Cardiac muscle cell (in vitro differentiated cells and primary cell): ENCODE measurements at places on chromosomes 7 and 10. TPM values are rescaled to one million over a fixed set of nuclear protein-coding genes. Genes with fewer than 3 reads are reported as not detected.

CCDC136 gene
- 12.6 and 26.4 TPM in 2 replicates for total RNA-seq

DNA sequence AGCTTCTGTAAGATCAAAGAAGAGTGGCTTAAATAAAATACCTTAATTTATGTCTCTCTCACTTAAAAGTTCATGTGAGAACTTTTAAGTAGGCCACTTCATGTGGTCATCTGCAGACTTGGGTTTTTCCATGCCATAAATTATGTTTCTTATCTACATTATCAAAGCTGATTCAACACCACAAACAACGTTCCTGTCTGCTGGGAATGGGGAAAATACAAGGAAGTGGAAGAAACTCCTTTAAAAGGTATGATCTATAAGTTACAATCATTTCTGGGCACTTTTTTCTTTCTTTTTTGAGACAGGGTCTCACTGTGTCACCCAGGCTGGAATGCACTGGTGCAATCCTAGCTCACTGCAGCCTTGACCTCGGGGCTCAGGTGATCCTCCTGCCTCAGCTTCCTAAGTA is 16.9 kb upstream of the OTUD1 start:
- H3K27ac ChIP-seq, result no peak overlapping the region
- no peaks in the 10 kb centered on the region for H3K4me1 ChIP-seq
- H3K4me3 ChIP-seq, result no peak overlapping the region
- no peaks in the 10 kb centered on the region for H3K36me3 ChIP-seq
- H3K27me3 ChIP-seq, result no peaks in the 10 kb centered on the region
- no peak for DNase-seq

- H3K27me3 ChIP-seq, result no peaks in the 10 kb centered on the region
- H3K27ac ChIP-seq, result no peak overlapping the region
- no peaks in the 10 kb centered on the region for H3K4me1 ChIP-seq
- peak overlapping the region; percentile 4 for H3K4me3 ChIP-seq
Observed at GRCh38 chr10:121608469-121609190, 10.4 kb upstream of the FGFR2 start.

AKR1B15 gene
- total RNA-seq, result 0.21 and 1.6 TPM in 2 replicates

GRCh38 chr10:62597226-62597625 is 207.3 kb upstream of the ADO start:
- no peak overlapping the region for H3K4me3 ChIP-seq
- H3K27ac ChIP-seq, result no peak overlapping the region
- no peaks in the 10 kb centered on the region for H3K4me1 ChIP-seq
- H3K36me3 ChIP-seq, result no peaks in the 10 kb centered on the region
- no peaks in the 10 kb centered on the region for H3K27me3 ChIP-seq

- no peaks in the 10 kb centered on the region for H3K36me3 ChIP-seq
- no peak for DNase-seq
- H3K27ac ChIP-seq, result no peak overlapping the region
Observed at GRCh38 chr10:73989594-73990150, 8.2 kb upstream of the VCL start.

ABHD11 gene
- total RNA-seq, result 30.9 and 48.9 TPM in 2 replicates

ACSL5 gene
- not detected in 2 replicates for total RNA-seq

- H3K36me3 ChIP-seq, result no peaks in the 10 kb centered on the region
- H3K4me1 ChIP-seq, result peaks cover 13% of the 10 kb centered on the region
- H3K27ac ChIP-seq, result peak overlapping the region; percentile 73
- H3K27me3 ChIP-seq, result no peaks in the 10 kb centered on the region
- H3K4me3 ChIP-seq, result no peak overlapping the region
Observed at GRCh38 chr7:2180081-2180480, 52.7 kb downstream of the MAD1L1 start.

- H3K4me3 ChIP-seq, result no peak overlapping the region
- H3K36me3 ChIP-seq, result no peaks in the 10 kb centered on the region
- peaks cover 19% of the 10 kb centered on the region for H3K4me1 ChIP-seq
- H3K27ac ChIP-seq, result no peak overlapping the region
Observed at GRCh38 chr7:92629779-92630178, 39.6 kb upstream of the FAM133B start.

DNA sequence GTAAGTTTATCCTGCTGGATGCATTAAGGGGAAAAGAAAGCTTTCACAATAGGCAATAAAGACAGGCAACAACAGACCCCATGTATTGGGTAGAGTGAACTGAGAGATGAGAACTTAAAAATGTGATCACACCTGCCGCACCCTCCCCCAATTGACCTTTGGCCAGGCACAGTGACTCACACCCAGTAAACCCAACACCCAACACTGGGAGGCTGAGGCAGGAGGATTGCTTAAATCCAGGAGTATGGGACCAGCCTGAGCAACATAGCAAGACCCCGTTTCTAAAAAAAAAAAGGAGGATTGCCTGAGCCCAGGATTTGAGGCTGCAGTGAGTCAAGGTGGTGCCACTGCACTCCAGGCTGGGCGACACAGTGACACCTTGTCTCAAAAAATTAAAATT is 86.9 kb downstream of the MPP7 start:
- no peaks in the 10 kb centered on the region for H3K27me3 ChIP-seq
- no peak overlapping the region for H3K4me3 ChIP-seq
- peaks cover 3% of the 10 kb centered on the region for H3K4me1 ChIP-seq
- no peaks in the 10 kb centered on the region for H3K36me3 ChIP-seq

GRCh38 chr10:77707570-77707969 is 70.0 kb upstream of the KCNMA1 start:
- H3K4me3 ChIP-seq, result no peak overlapping the region
- peaks cover 14% of the 10 kb centered on the region for H3K27me3 ChIP-seq
- H3K4me1 ChIP-seq, result no peaks in the 10 kb centered on the region
- no peaks in the 10 kb centered on the region for H3K36me3 ChIP-seq

GRCh38 chr7:2818121-2818520 is 26.0 kb downstream of the GNA12 start:
- H3K27me3 ChIP-seq, result no peaks in the 10 kb centered on the region
- no peak overlapping the region for H3K27ac ChIP-seq
- H3K4me1 ChIP-seq, result peaks cover 36% of the 10 kb centered on the region
- H3K36me3 ChIP-seq, result no peaks in the 10 kb centered on the region
- no peak for DNase-seq

GRCh38 chr10:123665491-123666286 is 466 bp upstream of the GPR26 start:
- H3K27me3 ChIP-seq, result peaks cover 78% of the 10 kb centered on the region
- H3K27ac ChIP-seq, result no peak overlapping the region
- no peak for DNase-seq
- no peak overlapping the region for H3K4me3 ChIP-seq

DNA sequence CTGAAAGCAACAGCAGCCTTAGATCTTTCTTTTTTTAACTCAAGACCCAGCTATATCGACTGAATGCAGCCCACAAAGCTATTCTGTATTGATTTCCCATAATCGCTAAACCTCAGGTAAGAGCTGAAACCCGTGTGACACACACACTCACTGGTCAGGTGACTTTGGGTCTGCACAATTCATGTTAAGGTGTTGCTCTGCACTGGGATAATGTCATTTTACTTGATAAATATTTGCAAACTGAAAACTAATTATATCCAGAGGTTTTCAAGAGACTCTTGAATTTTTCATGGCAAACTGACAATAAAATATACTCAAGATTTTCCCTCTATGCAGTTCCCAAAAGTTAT is 33.1 kb downstream of the SCRN1 start:
- peaks cover 3% of the 10 kb centered on the region for H3K36me3 ChIP-seq
- no peak overlapping the region for H3K4me3 ChIP-seq
- H3K4me1 ChIP-seq, result no peaks in the 10 kb centered on the region
- H3K27ac ChIP-seq, result no peak overlapping the region

DNA sequence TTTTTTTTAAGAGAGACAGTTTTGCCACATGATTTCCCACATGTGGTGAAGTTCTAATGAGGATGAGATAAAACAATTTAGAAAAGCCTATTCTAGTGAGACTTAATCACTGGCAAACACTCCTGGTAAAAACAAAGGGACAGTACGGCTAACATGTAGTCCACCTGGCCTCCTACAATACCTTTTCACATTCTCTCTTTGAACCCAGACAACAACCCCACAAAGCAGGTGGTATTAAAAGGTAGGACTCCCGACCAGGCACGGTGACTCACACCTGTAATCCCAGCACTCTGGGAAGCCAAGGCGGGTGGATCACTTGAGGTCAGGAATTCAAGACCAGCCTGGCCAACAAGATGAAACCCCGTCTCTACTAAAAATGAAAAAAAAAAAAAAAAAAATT is 12.4 kb downstream of the PARD3 start:
- H3K4me1 ChIP-seq, result peaks cover 17% of the 10 kb centered on the region
- H3K4me3 ChIP-seq, result no peak overlapping the region
- H3K36me3 ChIP-seq, result no peaks in the 10 kb centered on the region
- H3K27ac ChIP-seq, result no peak overlapping the region

PAX4 gene
- not detected in 2 replicates for total RNA-seq

DNA sequence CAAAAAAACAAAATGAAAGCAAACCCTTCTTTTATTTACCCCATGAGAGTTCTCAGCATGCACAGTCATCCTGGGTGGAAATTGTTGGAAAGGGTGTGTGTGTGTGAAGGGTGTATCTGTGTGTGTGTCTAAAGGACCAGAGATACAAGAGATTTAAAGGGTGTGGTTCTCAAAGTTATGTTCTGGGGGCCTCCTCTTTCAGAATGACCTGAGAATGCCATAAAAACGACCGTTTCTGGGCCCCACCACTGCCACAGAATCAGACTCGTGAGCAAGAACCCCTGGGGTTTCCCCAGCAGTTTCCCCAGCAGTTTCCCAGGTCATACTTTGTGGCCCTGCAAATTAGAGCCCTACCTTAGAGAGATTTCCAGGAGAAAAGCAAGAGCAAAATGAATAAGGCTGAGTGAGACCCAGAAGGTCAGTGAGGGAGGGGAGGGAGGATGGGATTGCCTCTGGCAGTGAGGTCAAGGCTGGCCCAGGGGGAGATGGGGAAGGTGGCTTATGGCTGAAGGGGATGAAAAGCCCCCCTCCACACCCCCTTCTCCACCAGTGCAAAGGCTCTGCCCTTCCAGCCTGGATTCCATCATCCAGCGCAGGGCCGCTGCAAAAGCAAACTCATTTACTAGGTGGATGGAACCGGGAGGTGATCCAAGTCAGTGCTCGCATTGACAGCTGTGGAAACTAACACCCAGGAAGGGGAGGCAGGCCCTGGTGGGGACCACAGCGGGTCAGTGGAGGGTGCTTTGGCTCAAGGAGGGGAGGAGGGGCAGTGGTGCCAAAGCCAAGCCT is 10.2 kb downstream of the PYROXD2 start:
- no peak for DNase-seq
- H3K27ac ChIP-seq, result peak overlapping the region; percentile 54
- no peak overlapping the region for H3K4me3 ChIP-seq
- H3K27me3 ChIP-seq, result no peaks in the 10 kb centered on the region
- H3K4me1 ChIP-seq, result peaks cover 48% of the 10 kb centered on the region
- no peaks in the 10 kb centered on the region for H3K36me3 ChIP-seq

DNA sequence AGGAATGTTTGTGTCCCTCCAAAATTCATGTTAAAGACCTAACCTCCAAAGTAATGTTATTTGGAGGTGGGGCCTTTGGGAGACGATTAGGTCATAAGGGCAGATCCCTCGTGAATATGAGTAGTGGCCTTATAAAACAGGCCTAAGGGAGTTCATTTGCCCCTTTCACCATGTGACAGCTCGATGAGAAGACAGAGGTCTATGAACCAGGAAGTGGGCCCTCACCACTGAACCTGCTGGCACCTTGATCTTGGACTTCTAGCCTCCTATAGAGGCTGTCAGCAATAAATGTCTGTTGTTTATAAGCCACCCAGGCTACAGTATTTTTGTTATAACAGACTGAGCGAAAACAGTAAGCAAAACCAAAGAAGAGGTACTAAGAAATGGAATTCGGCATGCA is 14.1 kb downstream of the NUDCD3 start:
- no peak overlapping the region for H3K4me3 ChIP-seq
- no peaks in the 10 kb centered on the region for H3K27me3 ChIP-seq
- no peak overlapping the region for H3K27ac ChIP-seq
- DNase-seq, result no peak
- peaks cover 10% of the 10 kb centered on the region for H3K4me1 ChIP-seq

DNA sequence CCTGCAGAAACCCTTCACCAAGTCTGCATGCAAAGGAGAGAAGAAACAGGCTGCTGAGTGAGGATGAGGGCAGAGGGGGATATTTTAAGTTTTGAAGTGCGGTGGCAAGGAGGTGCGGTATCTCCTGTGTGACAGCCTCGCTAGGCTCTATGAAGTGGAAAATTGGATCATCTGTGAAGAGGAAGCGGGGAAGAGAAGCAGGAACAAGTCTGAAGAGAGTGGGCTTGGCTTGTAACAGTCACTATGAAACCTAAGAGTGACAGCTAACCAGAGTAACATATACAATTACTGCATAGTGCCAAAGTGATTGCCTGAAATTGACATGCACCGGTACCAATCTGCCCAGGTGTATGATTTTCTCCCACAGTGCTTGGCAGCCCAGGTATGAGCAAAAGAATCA is 287.5 kb upstream of the KLF14 start:
- no peaks in the 10 kb centered on the region for H3K36me3 ChIP-seq
- H3K27me3 ChIP-seq, result no peaks in the 10 kb centered on the region
- no peak for DNase-seq
- H3K27ac ChIP-seq, result no peak overlapping the region

KCP gene
- 0.49 and 1.2 TPM in 2 replicates for total RNA-seq

- peak; percentile 25 for DNase-seq
- no peaks in the 10 kb centered on the region for H3K27me3 ChIP-seq
- no peak overlapping the region for H3K4me3 ChIP-seq
- no peak overlapping the region for H3K27ac ChIP-seq
Observed at GRCh38 chr7:99036546-99037111, 107.3 kb downstream of the SMURF1 start.

OPN1SW gene
- not detected in 2 replicates for total RNA-seq

GRCh38 chr7:101560856-101561255 is 68.2 kb downstream of the MYL10 start:
- H3K36me3 ChIP-seq, result no peaks in the 10 kb centered on the region
- H3K4me3 ChIP-seq, result no peak overlapping the region
- DNase-seq, result no peak

DNA sequence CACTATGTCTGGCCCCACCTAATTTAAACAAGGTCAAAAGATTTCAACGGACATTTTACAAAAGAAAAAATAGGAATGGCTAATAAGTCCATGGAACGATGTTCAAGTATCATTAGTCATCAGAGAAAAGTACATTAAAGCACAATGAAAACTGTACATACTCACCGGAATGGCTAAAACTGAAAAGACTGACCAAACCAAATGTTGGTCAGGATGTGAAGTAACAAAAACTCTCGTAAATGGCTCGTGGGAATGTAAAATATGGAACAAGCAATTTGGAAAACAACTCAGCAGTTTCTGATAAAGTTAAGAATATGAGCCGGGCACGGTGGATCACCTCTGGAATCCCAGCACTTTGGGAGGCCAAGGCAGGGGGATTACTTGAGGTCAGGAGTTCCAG is 65.7 kb upstream of the PARD3 start:
- no peak for DNase-seq

CPXM2 gene
- 0.39 and 1.2 TPM in 2 replicates for total RNA-seq

DNA sequence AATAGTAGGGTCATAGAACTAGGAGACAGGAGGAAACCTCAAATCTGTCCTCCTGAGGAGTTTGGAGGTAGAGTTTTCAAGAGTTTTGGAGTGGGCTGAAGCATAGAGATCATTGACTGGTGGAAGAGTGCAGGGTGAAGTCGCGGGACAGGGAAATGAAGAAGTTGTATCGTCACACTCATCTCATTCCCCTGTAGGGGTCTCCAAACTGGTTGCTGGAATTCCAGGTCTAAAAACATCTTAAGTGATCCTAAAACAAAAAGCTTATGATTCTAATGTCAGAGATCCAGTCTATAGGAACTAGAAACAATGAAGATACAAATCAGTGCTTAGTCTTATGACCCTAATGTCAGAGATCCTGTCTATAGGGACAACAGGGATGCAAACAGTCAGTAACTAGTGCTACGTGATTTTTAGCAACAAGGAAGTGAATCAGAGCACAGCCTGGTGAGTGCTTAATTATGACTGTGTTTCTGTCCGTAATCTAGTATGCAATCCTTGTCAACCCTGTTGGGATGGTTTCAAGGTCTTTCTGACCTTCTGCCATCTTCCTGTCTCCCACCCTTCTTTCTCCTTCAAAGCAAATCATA is 139.4 kb downstream of the SKIDA1 start:
- H3K36me3 ChIP-seq, result no peaks in the 10 kb centered on the region
- H3K4me1 ChIP-seq, result no peaks in the 10 kb centered on the region
- no peak overlapping the region for H3K4me3 ChIP-seq
